ENCODE measurements at places on chromosomes 12 and 14.

- DNase-seq = no peak
Observed at GRCh38 chr12:95802482-95803270, 12.1 kb upstream of the NTN4 start.

DNA sequence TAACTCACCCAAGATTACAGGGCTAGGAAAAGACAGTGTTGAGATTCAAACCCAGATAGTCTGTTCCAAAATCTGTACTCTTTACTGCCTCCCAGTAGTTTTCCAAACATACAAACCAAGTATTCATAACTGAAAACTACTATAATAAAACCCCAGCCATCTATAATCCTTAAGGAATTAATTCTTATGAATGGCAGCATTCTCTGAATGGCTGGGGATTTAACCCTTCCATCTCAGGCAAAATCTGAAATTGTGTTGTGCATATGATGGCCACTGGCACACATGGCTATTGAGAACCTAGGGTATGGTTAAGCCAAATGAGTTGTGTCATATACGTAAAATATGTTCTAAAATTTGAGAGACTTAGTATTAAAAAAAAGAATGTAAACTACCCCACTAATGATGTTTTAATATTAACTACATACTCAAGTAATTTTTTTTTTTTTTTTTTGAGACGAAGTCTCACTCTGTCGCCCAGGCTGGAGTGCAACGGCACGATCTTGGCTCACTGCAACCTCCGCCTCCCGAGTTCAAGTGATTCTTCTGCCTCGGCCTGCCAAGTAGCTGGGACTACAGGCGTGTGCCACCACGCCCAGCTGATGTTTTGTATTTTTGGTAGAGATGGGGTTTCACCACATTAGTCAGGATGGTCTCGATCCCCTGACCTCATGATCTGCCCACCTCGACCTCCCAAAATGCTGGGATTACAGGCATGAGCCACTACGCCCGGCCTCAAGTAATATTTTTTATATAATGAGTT, 16.7 kb downstream of the PPP1R13B start:
- no peak for DNase-seq

GRCh38 chr12:16675438-16675837, 69.5 kb upstream of the LMO3 start:
- no peak for DNase-seq

DNA sequence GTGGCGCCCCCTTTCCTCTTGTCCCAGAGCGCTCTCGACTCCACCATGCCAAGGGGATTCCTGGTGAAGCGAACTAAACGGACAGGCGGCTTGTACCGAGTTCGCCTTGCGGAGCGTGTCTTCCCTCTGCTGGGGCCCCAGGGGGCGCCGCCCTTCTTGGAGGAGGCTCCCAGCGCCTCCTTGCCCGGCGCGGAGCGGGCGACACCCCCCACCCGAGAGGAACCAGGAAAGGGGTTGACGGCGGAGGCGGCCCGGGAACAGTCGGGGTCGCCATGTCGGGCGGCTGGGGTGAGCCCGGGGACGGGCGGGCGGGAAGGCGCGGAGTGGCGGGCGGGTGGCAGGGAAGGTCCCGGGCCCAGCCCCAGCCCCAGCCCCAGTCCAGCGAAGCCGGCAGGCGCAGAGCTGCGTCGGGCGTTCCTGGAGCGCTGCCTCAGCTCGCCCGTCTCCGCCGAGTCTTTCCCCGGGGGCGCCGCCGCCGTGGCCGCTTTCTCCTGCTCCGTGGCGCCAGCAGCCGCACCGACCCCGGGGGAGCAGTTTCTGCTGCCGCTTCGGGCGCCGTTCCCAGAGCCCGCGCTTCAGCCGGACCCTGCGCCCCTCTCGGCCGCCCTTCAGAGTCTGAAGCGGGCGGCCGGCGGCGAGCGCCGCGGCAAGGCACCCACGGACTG, 376 bp downstream of the INSM2 start:
- peak; percentile 46 for DNase-seq

DNA sequence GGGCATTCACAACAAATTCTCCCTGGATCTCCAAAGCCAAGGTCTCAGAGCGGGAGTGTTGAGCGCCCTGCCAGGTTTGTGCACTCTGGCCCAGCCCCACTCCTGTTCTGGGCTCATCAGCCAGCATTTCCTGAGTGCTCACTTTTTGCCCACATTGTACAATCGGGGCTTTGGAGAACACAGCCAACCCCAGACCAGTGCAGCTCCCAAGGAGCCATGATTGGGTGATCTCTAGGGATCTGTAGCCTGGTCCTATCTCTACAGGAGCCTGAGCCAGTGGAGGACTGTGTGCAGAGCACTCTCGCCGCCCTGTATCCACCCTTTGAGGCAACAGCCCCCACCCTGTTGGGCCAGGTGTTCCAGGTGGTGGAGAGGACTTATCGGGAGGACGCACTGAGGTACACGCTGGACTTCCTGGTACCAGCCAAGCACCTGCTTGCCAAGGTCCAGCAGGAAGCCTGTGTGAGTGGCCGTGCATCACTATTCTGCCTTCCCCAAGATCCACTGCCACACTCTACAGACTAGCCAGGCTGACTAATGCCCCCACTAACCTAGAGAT, 2.8 kb downstream of the ARHGEF40 start:
- DNase-seq = no peak

GRCh38 chr12:124443931-124444712, 123.3 kb downstream of the NCOR2 start:
- no peak for DNase-seq

GRCh38 chr12:106956048-106956578, 406 bp downstream of the TMEM263 start:
- DNase-seq = peak; percentile 69

- no peak for DNase-seq
Observed at GRCh38 chr12:34345801-34346200, 323.5 kb downstream of the ALG10 start.

DNA sequence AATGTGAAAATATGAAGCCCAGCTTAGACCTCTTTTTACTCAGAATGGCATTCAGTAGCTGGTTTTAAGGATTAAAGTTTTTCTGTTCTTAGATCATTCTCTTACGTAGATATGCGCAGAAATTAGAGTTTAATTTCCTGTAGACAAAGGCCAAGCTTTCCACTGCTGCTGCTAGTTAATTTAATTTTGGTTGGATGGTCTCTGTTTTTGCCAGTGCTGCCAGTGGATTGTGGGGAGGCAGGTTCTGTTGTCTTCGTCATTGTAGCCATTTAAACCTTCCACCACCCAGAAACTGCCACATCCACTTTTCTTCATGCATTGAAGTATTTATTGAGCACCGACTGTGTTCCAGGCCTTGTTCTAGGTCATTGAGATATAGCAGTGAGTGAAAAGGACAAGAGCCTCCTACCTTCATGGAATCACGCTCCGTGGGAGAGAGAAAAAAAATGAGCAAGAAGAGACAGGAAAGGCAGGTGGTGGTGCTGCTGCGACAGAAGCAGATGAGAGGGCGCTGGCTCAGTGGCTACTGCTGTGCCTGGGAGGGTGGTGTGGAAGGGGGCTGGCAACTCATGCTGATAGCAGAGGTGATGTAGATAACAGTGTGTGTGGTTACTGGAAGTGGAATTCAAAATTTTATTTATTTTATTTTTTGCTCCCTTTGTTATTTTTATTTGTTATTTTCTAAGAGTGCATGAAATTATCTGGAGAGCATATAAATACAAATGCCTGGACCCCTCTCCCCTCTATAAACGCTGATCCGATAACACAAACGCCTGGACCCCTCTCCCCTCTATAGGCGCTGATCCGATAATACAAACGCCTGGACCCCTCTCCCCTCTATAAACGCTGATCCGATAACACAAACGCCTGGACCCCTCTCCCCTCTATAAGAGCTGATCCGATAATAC, 33.3 kb downstream of the DYNC1H1 start:
- no peak for DNase-seq

DNA sequence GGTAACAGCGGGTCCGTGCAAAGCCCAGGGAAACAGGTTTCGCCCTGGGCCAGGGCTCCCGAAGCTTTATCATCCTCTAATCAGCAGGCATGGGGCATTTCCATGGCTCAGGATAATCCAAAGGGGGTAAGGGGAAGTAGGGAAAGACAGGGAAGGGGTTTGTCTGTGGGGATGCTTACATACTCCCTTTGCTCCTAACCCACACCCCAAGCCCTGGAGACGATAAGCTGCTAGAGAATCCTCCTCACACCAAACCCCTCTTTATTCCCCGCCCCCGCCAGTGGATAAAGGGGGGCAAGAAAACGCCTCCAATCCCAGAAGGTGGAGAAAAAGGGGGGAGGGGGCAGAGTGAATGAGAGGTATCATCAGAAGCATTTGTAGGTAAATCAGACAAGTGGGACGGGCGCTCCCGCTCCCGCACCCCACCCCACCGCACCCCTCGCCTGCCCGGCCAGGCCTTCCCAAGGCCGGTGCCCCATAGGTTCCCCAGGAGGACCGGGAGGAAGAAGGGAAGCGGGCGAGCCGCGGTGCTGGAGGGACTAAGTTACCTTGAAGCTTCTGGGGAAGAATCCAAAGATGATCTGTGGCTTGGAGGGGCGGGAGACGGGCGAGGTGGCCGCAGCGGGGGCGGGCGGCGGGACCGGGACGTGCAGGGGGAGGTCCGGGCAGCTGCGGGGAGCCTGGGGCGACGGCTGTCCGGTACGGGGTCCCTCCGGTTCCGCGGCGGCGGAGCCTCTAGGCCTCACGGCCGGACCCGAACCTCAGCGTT, 762 bp downstream of the PPP2R5E start:
- no peak for DNase-seq

DNA sequence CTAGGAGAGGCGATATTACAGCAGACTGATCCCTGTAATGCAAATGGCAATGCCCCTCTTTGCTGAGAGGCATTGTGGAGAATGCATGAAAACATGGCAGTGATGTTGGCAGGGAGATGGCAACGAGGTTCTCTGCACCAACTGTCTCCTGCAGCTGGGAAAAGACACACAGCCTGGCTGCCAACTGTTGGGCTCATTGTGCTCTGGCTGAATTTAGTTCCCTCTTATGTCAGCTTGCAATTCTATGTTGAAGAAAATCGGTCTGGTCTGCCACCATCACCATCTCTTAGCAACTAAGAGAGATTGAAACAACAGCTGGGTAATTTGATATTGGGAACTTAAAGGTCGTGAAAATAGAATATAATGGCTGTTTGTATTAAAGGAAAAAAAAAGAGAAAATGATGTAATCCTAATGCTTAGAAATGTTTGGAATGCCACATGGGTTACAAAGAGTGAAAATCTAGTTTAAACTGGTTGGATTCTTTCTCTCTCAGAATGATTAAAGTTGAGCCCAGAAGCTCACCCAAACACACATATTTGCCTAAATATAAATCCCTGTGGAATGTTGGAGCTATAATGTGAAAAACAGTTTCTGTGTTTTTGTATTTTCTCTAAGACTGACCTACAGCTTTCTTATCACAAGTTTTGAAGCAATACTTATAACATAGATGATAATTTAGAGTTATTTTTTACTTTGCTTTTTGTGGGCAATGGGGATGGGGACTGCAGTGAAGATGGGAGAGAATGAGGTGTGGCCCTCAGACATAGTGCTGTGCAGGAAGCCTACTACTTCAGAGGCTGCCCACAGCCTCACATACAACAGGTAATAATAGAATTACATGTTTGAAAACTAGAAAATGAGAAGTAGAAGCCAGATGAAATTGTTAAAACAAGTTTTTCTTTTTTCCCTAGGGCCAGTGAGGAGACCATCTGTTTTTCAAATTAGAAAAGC, 143.7 kb downstream of the AKAP6 start:
- peak; percentile 36 for DNase-seq

GRCh38 chr12:15256761-15257160, 35.5 kb upstream of the RERG start:
- DNase-seq = no peak

- no peak for DNase-seq
Observed at GRCh38 chr12:62379026-62379722, 87.5 kb upstream of the MON2 start.

DNA sequence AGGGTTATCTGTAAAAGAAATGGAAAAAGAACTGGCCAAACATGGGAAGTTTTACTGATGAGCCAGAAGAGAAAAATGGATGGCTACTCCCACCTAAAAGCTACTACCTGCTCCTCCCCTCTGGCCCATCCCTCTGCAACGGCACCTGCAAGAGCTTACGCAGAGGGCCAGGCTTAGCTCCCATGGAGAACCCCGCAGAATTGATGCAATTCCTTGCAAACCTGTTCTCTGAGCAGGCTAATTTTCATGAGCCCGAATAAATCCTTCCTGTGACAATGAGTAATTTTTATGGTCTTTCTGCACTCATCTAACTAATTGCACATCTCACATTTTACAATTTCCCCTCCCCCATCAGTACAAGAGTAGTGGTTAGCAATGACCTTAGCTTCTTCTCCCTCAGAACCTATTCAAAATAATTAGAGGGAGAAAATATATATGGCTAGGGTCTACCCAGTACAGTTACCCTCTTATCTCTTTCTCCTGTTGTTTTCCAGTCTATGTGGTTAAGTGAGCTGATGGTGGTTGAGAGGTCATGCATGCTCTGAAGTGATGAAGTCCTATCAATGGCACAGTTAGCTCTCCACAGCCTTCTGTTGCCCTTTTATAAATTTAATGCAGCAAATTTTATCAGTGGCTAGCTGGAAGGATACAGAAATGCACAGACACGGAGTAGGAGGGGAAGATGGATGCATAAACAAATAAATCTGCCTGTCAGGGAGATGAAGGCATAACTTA, 67.7 kb upstream of the NTF3 start:
- DNase-seq = no peak

GRCh38 chr12:107331912-107332311, 238.6 kb upstream of the CRY1 start:
- DNase-seq = no peak

- DNase-seq = no peak
Observed at GRCh38 chr12:42039176-42039575, 105.5 kb downstream of the GXYLT1 start.

DNA sequence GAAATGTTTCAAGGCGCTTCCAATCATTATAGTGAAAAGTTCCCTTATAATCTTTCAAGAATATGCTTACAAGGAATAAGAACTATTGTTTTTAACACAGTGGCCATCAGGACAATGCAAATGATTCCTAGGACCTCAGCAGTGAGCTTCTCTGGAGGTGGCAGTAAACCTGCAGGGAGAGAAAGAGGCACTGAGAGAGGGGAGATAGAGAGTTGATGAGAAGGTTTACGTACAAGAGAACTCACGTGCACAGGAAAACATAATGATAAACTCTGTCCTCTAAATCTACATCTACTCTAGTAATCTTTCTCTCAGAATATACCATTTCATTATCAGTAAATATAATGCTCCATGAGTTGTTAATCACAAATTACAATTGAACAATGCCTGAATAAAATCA, 715 bp downstream of the KLRC4 start:
- no peak for DNase-seq

GRCh38 chr12:52561880-52562449, 9.0 kb upstream of the KRT71 start:
- peak; percentile 4 for DNase-seq

GRCh38 chr14:21822109-21822508, 148.5 kb upstream of the OR4E1 start:
- no peak for DNase-seq

DNA sequence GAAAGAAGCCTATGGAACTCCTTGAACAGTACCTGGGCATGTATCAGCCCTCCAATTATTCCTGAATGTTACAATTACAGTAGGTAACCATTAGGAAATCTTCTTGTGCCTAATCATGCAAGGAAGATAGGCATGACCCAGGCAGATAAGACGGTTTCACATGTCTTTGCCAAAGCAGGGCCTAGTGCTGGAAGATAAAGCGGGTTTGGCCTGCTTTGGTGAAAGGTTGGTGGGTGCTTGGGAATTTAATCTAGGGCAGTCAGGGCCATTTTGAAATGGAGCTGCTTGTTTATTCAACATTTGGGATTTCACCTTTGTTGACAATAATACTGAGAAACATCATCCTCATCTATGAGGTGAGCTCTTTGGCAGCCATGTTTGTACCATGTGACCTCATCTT, 12.5 kb upstream of the SRSF5 start:
- no peak for DNase-seq

Data from SHP77 (cell line).